ENCODE measurements at places on chromosomes 3 and 15. TPM values are rescaled to one million over a fixed set of nuclear protein-coding genes. Genes with fewer than 3 reads are reported as not detected.

GRCh38 chr15:38605744-38606143 lies 41.1 kb upstream of the RASGRP1 start:
- no peaks in the 10 kb centered on the region for H3K27me3 ChIP-seq
- no peak for DNase-seq
- no peak overlapping the region for H3K27ac ChIP-seq
- no peak overlapping the region for H3K4me3 ChIP-seq
- no peaks in the 10 kb centered on the region for H3K36me3 ChIP-seq

DNA sequence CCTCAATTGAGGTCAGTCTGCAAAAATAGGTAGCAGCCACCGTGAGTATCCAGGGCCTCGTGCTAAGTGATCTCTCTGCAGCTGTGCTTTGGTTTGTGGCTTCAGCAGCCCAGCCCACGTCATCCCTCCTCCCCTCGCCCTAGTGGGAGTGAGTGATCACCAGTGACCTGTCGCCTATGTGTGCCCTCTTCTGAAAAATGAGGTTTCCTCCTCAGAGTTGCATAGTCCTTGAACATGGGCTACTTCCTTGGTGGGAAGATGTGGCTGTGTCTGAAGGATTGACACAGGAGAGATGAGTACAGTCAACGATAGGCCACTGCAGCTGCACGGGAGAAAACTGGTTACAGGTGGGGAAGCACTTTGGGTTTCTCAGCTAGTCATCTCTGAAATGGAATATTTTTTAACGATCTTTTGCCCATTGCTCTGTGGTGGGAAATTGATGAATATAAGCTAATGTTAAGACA lies 144.8 kb upstream of the BHLHE40 start:
- no peaks in the 10 kb centered on the region for H3K27me3 ChIP-seq
- H3K4me1 ChIP-seq, result peaks cover 28% of the 10 kb centered on the region
- H3K27ac ChIP-seq, result no peak overlapping the region
- H3K36me3 ChIP-seq, result peaks cover 26% of the 10 kb centered on the region
- no peak overlapping the region for H3K4me3 ChIP-seq

GRCh38 chr3:134677196-134677986 lies 26.6 kb upstream of the KY start:
- no peak overlapping the region for H3K27ac ChIP-seq
- peak; percentile 40 for DNase-seq
- no peaks in the 10 kb centered on the region for H3K36me3 ChIP-seq
- no peaks in the 10 kb centered on the region for H3K4me1 ChIP-seq
- H3K27me3 ChIP-seq, result no peaks in the 10 kb centered on the region
- H3K4me3 ChIP-seq, result no peak overlapping the region

DNA sequence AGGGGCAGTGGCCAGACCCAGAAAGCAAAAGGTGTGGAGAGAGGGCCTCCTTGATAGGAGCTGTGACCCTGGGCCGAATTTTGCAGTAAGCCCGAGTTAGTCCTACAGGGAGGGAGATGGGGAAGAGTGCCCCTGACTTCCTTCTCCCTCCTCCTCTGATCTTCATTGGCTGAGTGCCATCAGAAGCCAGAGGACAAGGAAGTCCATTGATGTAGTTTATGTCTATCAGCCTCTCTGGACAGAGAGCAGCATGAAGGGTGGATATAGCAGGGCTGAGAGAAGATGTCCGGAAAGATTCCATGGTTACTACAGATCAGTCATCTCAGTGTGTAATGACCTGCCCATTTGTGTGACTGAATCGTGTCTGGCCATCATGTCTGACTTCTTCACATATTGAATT lies 102.5 kb upstream of the FAM3D start:
- no peak overlapping the region for H3K27ac ChIP-seq
- no peak overlapping the region for H3K4me3 ChIP-seq
- H3K27me3 ChIP-seq, result no peaks in the 10 kb centered on the region
- H3K36me3 ChIP-seq, result no peaks in the 10 kb centered on the region
- DNase-seq, result no peak
- H3K4me1 ChIP-seq, result no peaks in the 10 kb centered on the region

DNA sequence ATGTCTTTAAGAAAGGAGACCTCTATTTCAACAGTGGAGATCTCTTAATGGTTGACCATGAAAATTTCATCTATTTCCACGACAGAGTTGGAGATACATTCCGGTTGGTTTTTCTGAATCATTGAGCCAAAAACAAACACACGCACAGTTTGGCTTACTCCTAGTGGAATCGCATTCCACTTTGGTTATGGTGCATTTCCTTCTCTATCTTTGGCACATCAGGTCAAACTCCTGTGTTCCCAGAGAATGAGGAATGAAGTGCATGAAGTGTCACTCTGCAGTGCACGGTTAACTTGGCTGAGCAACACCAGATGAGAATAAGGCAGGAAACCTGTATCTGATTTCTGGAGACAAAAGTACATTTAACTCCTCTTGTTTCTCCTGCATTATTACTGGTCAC lies 38.5 kb downstream of the HDC start:
- no peak for DNase-seq
- H3K4me1 ChIP-seq, result no peaks in the 10 kb centered on the region
- H3K36me3 ChIP-seq, result no peaks in the 10 kb centered on the region
- no peak overlapping the region for H3K27ac ChIP-seq

DNA sequence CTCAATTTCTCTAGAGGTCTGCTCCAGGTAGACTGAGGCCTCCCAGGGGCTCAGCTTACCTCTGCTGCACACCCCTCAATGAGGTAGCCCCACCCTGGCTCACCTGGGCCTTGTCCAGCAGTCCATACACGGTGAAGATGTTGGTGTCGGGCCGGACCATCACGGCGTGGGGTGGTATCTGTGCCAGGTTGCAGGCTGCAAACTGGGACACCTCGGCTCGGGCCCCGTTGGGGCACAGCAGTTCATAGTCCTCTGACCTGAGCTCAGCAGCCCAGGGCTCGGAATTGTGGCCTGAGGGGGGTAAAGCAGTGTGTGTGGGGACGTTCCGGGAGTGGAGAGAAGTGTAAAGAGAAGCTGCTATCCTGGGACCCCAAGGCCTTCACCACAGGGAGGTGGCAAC lies 23.2 kb downstream of the MELTF start:
- no peak overlapping the region for H3K27ac ChIP-seq
- no peak for DNase-seq
- H3K27me3 ChIP-seq, result no peaks in the 10 kb centered on the region

The FLNB gene
- total RNA-seq, result 109 TPM

The CLDN1 gene
- 18.9 TPM for total RNA-seq
